ENCODE measurements at places on chromosomes 2 and 18.

GRCh38 chr2:238369591-238370040 lies 49.3 kb downstream of the TRAF3IP1 start:
- no peak for DNase-seq

- DNase-seq: no peak
These were observed 66.5 kb upstream of the TNFRSF11A start for GRCh38 chr18:62258616-62259015.

DNA sequence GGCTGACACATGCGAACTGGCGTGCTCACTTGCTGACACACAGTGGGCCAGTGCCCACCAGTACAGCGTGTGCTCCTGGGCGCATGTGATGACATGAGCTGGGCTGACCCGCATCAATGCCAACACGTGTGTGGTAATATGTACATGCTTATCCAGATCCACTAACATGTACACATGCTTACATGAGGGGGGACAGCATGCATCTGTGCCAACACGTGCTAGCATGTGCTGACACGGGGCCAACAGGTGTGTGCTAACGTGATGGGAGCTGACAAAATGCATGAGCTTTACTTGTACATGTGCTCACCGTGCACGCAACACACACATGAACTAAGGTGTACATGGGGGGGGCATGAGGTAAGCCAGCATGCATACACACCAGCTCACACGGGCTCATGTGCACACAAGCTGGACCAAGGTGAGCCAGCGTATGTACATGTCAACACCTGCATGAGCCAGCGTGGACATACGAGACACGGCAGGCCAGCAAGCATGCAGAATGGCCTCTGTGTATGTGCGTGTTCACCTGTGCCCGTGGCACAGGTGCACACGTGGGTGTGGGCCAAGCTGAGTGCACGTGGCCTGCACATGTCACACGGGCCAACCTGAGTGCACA lies 28.5 kb downstream of the GPC1 start:
- no peak for DNase-seq

- no peak for DNase-seq
These were observed 602.4 kb downstream of the METTL4 start for GRCh38 chr18:1968801-1969498.

DNA sequence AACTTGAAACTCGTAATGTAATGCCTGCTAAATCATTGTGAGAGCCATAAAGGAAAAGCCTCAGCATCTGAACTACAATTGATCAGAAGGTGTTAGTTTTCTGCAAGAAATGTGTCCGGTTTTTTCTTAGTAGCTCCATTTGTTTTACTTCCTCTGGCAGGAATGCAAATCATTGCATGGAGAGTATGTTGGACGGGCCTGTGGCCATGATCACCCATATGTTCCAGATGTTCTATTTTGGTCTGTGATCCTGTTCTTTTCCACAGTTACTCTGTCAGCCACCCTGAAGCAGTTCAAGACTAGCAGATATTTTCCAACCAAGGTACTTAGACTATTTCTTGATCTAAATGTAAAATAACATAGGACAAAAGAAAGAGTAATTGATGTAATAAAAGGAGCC lies 126.6 kb downstream of the DPP4 start:
- no peak for DNase-seq

DNA sequence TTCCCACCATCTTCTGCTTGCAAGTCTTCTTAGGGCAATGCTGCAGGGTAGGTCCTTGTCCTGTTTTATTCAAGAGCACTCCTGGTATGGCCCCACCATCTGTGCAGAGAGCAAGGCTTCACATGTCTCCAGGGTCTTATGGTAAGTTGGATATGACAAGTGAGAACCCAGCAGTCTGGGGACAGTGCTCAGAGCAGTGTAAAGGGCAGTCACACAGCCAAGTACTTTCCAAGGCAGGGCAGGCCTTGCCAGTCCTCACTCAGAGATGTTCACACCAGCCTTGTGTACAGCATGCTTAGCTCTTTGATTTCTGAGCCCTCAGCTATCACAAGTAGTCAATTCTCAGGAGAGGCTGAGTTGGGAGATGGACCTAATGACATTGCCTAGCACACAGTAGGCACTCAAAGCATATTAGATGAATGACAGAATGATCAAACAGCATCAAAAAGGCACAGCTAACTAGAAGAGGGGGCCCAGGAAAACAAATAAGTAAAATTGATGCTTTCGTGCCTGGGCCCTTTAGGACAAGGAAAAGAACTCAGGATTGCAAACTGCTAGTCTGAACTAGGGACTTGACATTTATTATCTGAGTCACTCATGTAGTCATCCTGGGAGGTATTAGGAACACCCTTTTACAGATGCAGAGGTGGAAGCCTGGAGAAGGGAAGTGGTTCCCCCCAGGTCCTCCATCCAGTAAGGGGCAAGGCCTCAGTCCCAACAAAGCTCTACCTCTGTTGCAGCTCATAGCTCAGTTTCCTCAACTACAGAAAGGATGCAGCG lies 86.7 kb upstream of the CTAGE1 start:
- peak; percentile 49 for DNase-seq

GRCh38 chr2:207231967-207232366 lies 66.2 kb upstream of the KLF7 start:
- no peak for DNase-seq

DNA sequence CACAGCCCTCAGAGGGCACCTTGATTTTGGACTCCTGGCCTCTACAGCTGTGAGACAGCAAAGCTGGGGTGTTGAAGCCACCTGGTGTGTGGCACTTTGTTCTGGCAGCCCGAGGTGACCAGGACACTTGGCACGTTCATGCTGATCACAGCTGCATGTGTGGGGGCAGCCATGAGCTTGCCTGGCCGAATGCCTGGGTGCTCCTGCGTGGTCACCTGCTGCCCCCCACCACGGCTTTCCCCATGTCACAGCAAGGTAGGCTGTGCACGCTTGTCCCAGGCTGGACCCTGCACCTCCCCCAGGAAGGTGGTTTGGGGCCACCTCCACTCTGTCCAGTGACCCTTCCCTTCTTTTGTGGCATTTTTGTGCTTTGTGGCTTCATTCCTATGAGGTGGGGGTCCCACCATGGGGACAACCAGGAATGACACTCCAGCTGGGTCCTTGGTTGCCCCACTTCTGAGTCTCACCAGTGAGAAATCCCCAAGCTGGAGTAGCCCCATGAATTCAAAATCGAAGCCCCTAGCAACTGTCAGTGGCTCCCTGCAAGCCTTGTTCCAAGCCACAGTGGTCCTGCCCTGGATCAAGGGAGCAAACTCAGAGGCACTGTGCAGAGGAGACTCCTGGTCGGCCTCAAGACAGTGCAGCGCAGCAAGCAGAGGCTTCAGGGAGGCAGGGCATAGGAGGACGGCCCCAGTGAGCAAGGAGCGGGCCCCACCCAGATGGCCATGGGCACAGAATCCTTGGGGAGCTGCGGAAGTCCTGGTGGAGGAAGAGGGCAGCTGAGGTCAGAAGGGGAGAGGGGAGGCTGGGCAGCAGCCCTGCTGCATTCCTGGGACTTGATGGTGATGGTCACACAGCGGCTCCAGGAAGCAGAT lies 121.4 kb upstream of the HS6ST1 start:
- no peak for DNase-seq

DNA sequence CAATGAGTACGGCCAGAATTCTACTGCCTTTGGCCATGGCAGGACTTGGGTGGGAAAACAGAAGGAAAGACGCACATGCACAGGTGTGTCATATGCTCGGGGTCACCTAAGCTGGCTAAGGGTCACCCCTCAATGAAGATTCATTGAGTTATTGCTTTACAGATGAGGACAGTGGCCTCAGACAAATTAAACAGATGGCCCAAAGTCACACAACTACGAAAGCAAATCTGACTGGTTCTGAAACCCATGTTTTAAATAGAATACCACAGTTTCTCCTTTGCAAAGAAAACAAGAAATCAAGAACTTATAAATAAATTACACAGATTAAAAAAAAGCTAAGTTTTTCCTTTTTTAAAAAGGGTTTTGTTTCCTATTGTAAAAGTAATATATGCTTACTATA lies 70.5 kb downstream of the ID2 start:
- no peak for DNase-seq

GRCh38 chr2:127545796-127546195 lies 10.3 kb downstream of the MYO7B start:
- no peak for DNase-seq

DNA sequence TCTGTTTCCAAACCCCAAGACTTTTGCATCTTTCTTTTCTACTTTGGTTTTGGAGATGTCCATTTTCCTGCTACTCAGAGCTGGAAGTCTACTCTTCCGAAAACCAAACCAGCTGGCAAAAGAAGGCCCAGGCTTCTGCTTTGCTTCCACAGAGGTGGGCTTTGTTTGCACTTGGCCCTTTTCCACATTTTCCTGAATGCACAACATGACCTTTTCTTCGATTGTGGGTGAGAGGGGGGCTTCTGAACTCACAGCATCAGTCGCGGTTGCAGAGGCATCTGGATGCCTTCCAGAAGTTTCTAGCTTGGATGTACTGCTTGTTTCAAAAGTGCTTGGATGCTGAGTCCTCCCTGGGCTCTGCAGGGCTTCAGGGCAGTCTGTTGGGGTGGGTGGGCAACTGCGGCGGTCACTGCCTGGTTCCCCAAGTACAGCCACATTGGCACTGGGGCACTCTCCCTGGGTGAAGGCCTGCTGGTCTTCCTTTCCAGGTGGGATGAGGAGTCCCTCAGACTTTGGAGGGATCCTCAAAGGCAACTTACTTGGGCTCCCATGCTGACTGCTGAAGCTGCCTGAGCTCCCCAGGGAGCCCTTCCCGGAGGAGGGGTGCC lies 112.3 kb upstream of the LYPD1 start:
- DNase-seq: no peak

DNA sequence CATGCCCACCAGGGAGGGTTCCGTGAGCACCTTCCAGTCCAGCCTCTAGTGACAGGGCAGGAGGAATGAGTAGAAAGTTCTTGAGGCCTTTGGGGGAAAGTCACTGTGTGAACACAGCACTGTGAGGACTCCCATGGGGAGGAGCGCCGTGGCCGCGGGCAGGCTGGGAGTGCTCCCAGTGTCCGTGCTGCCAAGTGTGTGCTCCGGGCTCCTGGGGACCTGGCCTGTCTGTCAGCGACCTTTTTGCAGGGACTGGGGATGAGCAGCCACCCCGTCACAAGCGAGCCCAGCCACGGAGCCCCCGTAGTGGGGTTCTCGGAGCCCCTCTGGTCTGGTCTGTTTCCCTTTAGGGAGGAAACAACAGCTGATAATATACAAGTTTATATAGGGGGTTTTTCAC lies 36.8 kb downstream of the PDIA6 start:
- DNase-seq: no peak

- no peak for DNase-seq
These were observed 1540.2 kb upstream of the SLC39A10 start for GRCh38 chr2:194116861-194117260.

DNA sequence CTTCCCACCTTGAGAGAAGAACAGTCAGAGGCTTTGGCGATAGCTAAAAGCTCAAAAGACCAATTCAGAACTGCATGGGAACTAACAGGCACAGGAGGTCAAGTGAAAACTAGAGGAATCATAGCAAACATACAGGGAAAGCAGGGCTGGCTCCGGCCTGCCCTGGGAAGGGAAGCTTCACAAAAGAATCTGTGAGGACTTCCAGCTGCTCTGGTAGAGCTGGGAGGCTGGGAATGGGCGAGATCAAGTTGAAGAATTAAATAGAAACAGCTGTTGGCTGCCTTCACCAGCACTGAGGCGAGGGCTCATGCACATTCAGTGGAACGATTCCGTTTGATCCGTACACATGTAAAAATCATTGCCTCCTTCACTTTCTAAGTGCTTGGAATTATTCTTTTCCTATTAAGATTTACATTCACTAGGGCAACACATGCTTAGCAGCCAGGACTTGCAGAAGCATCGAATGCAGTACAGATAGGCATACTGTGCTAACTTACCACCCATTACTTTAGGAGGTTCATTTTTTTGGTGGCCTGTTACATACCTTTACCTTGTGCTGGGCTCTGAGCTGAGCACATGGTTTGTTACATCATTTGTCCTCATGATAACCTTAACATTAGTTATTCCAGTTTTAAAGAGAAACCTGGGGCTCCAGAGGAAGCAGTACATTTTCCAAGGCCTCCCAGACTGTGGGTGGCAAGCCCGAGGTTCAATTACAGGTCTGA lies 125.4 kb upstream of the RNF152 start:
- DNase-seq: no peak
